ENCODE measurements at places on chromosomes 1 and 21. TPM values are rescaled to one million over a fixed set of nuclear protein-coding genes. Genes with fewer than 3 reads are reported as not detected.

The CYP4Z1 gene
- not detected for total RNA-seq

The CR1L gene
- total RNA-seq: not detected

The SUSD4 gene
- not detected for total RNA-seq

The CYP2J2 gene
- 1.1 TPM for total RNA-seq

The DDOST gene
- total RNA-seq: 335 TPM

The MTMR11 gene
- total RNA-seq: 0.49 TPM

The MPZ gene
- total RNA-seq: 18.3 TPM

The PGLYRP3 gene
- not detected for total RNA-seq

The PRAMEF18 gene
- total RNA-seq: not detected

The ATF3 gene
- total RNA-seq: 3.6 TPM

The SMCP gene
- not detected for total RNA-seq

The SELL gene
- total RNA-seq: 0.32 TPM

DNA sequence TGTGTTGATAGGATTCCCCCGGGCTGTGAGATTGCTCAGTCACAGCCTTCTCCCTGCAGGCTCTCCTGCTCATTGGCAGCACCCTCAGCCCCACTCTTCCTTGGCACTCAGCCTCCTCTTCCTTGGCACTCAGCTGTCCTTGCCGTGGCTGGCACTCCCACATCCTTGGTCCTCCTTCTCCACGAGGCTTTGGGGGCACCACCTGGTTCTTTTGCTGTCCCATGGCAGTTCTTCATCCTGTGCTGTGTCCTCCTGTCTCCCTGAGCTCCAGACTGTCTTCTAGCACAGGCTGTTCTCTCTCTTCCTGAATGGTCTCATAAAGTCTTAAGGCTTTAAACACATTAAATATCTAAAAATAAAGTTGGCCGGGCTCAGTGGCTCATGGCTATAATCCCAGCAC lies 27.0 kb downstream of the PKNOX1 start:
- H3K4me1 ChIP-seq: no peaks in the 10 kb centered on the region
- H3K36me3 ChIP-seq: peaks cover 10% of the 10 kb centered on the region
- no peak for DNase-seq
- H3K27me3 ChIP-seq: no peaks in the 10 kb centered on the region
- H3K4me3 ChIP-seq: no peak overlapping the region

- no peaks in the 10 kb centered on the region for H3K27me3 ChIP-seq
- H3K4me3 ChIP-seq: no peak overlapping the region
- peaks cover 66% of the 10 kb centered on the region for H3K4me1 ChIP-seq
- H3K36me3 ChIP-seq: peaks cover 3% of the 10 kb centered on the region
- H3K27ac ChIP-seq: no peak overlapping the region
These were observed 28.5 kb downstream of the PGM1 start for GRCh38 chr1:63621698-63622097.

DNA sequence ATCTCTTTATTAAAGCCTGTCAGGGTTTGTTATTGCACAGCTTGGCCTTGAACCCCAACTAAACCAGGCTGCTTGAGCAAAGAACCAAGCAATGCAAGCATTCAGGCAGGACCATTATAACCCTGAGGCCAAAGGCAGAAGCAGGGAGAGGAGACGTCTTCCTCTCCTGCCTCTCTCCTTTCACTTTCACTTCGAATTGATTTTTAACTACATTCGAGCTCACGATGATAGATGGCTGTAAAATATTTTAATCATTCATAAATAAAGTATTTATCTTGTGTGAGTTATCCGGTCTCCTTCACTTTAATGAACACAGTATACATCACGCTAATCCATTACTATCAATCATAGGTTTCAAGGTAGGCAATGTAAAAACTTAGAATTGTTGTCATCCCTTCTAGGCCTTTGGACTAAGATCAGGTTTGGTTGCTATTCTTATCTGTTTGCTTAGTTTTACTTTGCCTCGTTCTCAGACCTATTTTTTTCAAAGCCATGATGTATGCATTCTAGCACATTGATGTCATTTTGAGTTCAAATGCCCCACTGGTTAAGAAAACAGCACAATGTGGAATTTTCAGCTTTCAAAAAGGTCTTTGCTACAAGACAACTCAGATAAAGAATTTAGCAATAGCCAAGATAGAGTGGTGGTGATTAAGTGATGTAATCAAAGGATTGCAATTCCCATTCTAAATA lies 480.2 kb upstream of the RUNX1 start:
- H3K27me3 ChIP-seq: no peaks in the 10 kb centered on the region
- H3K4me1 ChIP-seq: peaks cover 21% of the 10 kb centered on the region
- DNase-seq: no peak
- H3K27ac ChIP-seq: no peak overlapping the region
- no peak overlapping the region for H3K4me3 ChIP-seq

- no peaks in the 10 kb centered on the region for H3K4me1 ChIP-seq
- no peak overlapping the region for H3K27ac ChIP-seq
- DNase-seq: no peak
- no peaks in the 10 kb centered on the region for H3K36me3 ChIP-seq
- no peaks in the 10 kb centered on the region for H3K27me3 ChIP-seq
These were observed 671.4 kb upstream of the ADGRL2 start for GRCh38 chr1:81129366-81129765.

GRCh38 chr1:16315437-16315836 lies 36.8 kb downstream of the FBXO42 start:
- H3K4me1 ChIP-seq: no peaks in the 10 kb centered on the region
- peaks cover 30% of the 10 kb centered on the region for H3K36me3 ChIP-seq
- no peaks in the 10 kb centered on the region for H3K27me3 ChIP-seq
- no peak overlapping the region for H3K27ac ChIP-seq
- no peak for DNase-seq

- no peak overlapping the region for H3K27ac ChIP-seq
- H3K4me1 ChIP-seq: no peaks in the 10 kb centered on the region
- no peaks in the 10 kb centered on the region for H3K36me3 ChIP-seq
- no peak overlapping the region for H3K4me3 ChIP-seq
These were observed 80.0 kb downstream of the USP25 start for GRCh38 chr21:15809818-15810217.

DNA sequence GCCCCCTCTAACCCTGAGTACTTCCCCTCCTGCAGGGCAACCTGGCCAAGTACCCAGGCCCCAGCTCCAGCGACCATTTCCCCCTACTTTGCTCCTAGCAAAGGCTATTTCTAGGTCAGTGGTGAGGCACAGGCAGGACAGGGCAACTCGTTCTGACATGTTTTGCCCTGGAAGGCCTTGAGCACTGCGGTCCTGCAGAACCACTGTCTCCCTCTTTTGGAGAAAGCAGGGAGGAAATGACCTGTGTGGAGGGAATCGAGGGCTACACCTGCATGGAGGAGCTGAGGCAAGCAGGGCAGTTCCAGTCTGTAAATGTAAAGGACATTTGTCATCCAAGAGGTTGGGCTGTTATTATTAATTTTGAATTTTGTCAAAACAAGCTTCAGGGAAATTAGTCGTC lies 99.1 kb downstream of the PPIAL4G start:
- H3K36me3 ChIP-seq: no peaks in the 10 kb centered on the region
- no peak overlapping the region for H3K4me3 ChIP-seq
- H3K27me3 ChIP-seq: peaks cover 5% of the 10 kb centered on the region
- H3K4me1 ChIP-seq: peaks cover 42% of the 10 kb centered on the region
- no peak for DNase-seq

- no peaks in the 10 kb centered on the region for H3K27me3 ChIP-seq
- H3K27ac ChIP-seq: no peak overlapping the region
- H3K4me3 ChIP-seq: no peak overlapping the region
- peaks cover 31% of the 10 kb centered on the region for H3K4me1 ChIP-seq
- DNase-seq: no peak
These were observed 3.4 kb downstream of the ZBTB21 start for GRCh38 chr21:42006765-42007164.

- H3K27me3 ChIP-seq: no peaks in the 10 kb centered on the region
- H3K27ac ChIP-seq: no peak overlapping the region
- no peak for DNase-seq
These were observed 98.3 kb upstream of the CAMK1G start for GRCh38 chr1:209485167-209485566.

DNA sequence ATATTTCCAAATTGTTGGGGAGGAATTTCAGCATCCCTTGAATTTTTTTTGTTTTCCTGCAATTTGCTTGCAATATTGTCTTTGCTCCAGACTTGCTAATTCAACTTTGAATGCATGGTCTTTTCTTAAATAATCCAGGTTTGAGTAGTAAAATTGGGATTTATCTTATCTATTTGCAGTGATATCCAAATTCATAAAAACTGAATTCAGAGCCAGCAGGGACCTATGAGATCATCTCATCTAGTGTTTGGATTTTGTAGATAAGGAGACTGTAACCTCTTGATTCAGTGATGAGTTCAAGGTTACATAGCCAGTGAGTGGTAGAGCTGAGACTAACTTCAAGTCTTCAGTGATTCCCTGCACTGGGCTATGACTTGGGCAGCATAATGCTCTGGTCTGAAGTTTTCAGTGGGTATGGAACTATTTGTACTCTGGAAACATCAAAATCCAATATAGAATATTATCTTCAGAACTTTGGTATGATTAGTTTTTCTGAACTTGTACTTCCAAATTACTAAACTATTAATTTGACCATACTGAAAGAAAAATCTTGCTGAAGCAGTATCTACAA lies 109.4 kb downstream of the DISP1 start:
- no peaks in the 10 kb centered on the region for H3K36me3 ChIP-seq
- no peak overlapping the region for H3K4me3 ChIP-seq
- peaks cover 21% of the 10 kb centered on the region for H3K4me1 ChIP-seq

DNA sequence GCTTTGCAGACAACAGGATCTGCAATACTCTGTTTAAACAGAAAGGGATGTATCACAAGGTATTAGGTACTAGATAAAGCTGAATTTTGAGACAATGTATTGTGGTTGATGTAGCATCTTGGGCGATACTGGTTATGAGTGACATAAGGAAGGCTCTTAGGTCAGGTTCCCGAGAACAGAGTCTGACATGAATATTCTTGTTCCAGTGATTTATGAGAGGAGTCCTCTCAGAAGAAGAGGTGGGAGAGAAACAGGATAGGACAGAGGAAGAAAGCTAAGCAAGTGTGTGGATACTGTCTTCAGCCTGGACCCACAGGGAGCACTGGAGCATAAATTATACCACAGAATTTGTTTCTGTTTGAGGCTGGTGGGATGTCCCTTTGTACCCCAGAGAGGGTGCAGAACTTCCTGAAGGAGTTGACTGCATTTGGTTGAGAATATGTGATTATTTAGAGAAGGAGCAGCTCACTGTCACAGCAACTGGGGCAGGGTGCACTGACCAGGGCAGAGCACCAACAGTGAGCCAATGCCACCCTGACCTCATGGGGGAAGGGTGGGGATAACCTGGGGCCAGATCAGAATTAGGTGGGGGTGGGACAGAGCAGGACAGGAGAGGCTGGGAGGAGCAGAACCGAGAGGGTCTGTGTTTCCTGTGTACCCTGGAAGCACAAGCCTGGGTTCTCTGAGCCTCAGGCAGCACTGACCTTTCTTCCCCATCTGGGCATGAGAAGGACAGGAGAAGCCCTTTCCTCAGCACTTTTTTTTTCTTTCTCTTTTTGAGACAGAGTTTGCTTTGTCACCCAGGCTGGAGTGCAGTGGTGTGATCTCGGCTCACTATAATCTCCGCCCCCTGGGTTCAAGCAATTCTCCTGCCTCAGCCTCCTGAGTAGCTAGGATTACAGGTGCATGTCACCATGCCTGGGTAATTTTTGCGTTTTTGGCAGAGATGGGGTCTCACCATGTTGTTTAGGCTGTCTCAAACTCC lies 36.3 kb upstream of the SLC6A9 start:
- no peak overlapping the region for H3K27ac ChIP-seq
- H3K4me3 ChIP-seq: no peak overlapping the region
- H3K27me3 ChIP-seq: no peaks in the 10 kb centered on the region

GRCh38 chr1:54338464-54338863 lies 67.7 kb downstream of the SSBP3 start:
- no peak for DNase-seq
- no peaks in the 10 kb centered on the region for H3K27me3 ChIP-seq
- H3K4me1 ChIP-seq: peaks cover 29% of the 10 kb centered on the region
- H3K27ac ChIP-seq: no peak overlapping the region
- H3K4me3 ChIP-seq: no peak overlapping the region
- no peaks in the 10 kb centered on the region for H3K36me3 ChIP-seq

- H3K36me3 ChIP-seq: peaks cover 1% of the 10 kb centered on the region
- peak overlapping the region; percentile 83 for H3K27ac ChIP-seq
- H3K27me3 ChIP-seq: no peaks in the 10 kb centered on the region
- H3K4me1 ChIP-seq: peaks cover 61% of the 10 kb centered on the region
- DNase-seq: peak; percentile 84
- peak overlapping the region; percentile 29 for H3K4me3 ChIP-seq
These were observed 11.2 kb downstream of the CSRP1 start for GRCh38 chr1:201495551-201496295.

GRCh38 chr1:31505911-31506497 lies 70.3 kb upstream of the TINAGL1 start:
- H3K27me3 ChIP-seq: no peaks in the 10 kb centered on the region
- H3K27ac ChIP-seq: no peak overlapping the region
- H3K4me3 ChIP-seq: no peak overlapping the region
- DNase-seq: no peak
- H3K36me3 ChIP-seq: no peaks in the 10 kb centered on the region

DNA sequence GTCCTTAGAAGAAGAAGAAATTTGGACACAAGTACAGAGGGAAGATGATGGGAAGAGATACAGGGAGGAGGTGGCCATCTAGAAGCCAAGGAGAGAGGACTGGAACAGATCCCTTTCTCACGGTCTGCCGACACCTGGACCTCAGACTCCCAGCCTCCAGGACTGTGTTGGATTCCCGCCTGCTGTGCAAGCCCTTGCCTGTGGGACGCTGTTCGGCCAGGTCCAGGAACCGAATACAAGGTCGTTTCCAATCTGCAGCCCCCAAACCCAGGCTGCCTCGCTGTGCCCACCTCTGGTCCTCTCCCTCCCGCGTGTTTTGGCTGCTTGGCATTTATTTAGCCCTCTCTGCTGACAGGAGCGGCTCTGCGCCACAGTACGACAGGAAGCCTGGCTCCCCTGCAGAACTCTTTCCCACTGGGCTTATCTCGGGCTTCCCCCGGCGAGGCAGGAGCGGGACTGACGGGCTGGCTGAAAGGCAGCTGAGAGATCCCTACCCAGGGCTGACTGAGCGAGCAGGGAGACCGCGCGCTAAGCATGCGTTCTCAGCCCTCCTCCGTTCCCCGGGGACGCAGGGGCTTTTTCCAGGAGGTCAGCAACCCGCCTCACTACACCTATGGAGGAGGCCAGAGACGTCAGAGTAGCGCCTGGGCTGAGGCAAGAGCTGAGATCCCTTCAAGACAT lies 238.4 kb downstream of the TNR start:
- DNase-seq: no peak
- peaks cover 26% of the 10 kb centered on the region for H3K27me3 ChIP-seq
- H3K27ac ChIP-seq: no peak overlapping the region
- no peaks in the 10 kb centered on the region for H3K4me1 ChIP-seq
- no peaks in the 10 kb centered on the region for H3K36me3 ChIP-seq

DNA sequence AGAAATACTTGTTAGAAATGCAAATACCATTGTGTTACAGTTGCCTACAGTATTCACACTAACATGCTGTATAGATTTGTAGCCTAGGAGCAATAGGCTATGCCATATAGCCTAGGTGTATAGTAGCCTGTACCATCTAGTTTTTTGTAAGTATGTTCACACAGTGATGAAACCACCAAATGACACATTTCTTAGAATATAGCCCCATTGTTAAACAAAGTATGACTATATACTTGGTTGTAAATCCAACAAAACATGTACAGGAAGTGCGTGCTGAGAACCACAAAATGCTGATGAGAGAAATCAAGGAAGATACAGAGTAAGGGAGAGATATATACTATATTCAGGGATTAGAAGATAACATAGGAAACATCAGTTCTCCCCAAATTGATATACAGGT lies 92.2 kb downstream of the POU2F1 start:
- peaks cover 16% of the 10 kb centered on the region for H3K4me1 ChIP-seq
- H3K36me3 ChIP-seq: no peaks in the 10 kb centered on the region
- H3K27ac ChIP-seq: no peak overlapping the region
- no peak overlapping the region for H3K4me3 ChIP-seq

GRCh38 chr1:193537266-193538002 lies 351.0 kb upstream of the B3GALT2 start:
- no peak overlapping the region for H3K4me3 ChIP-seq
- H3K27ac ChIP-seq: no peak overlapping the region
- H3K27me3 ChIP-seq: no peaks in the 10 kb centered on the region

Data from HepG2 (cell line).